ENCODE measurements at places on chromosomes 2 and 18.

DNA sequence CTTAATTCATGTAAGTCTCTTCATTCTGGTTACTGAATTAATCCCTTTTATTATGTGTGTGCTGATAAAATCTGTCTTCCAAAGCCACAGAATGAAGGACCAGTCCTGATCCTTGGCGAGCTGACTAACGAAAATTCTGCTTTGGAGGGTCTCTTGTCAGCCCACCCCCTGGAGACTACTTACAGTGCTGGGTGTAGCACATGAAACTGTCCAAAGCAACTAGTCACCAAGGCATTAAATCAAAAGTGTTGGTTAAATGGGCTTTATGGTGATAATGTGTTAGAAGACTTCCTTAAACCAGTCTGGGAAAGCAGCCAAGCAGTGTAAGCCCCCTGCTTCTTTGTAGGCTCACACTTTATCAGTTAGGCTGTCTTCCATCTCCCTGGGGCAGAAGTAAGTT, 420.2 kb downstream of the SUCLG1 start:
- DNase-seq: no peak

GRCh38 chr2:46855805-46856204, 59.8 kb downstream of the MCFD2 start:
- no peak for DNase-seq

DNA sequence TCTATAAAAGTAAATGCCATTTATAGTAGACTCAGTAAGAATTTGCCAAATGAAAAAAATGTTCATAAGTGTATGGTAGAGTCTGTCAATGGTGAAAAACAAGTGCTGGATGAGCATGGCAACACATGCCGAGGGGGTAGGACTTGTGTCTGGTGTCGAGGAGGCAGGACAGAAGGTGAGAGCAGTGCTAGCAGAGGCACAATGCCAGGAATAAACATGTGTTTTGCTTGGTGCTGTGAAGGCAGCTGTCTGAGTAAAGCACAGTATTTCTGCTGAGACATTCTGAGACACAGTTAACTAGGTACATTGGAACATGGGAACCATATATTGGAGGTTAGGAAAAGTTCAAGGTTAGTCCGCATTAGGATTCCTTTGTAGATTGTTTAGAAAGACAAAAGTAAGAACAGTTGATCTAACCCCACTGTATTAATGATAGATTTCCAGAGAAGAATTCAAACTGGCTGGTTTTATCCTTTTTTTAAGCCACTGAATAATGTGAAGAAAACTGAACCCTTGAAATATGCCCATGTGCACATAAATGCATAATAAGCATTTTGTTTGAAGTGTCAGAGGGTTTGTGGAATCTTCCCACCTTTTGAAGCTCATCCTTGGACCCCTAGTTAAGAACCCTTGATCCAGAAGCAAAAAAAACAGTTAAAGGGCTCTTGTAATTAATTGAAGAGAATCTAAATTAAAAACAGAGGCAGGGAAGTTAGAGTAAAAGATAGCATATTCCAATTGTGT, 7.1 kb downstream of the RBM45 start:
- DNase-seq: no peak

GRCh38 chr2:85797921-85798320, 44.1 kb downstream of the ATOH8 start:
- peak; percentile 72 for DNase-seq

DNA sequence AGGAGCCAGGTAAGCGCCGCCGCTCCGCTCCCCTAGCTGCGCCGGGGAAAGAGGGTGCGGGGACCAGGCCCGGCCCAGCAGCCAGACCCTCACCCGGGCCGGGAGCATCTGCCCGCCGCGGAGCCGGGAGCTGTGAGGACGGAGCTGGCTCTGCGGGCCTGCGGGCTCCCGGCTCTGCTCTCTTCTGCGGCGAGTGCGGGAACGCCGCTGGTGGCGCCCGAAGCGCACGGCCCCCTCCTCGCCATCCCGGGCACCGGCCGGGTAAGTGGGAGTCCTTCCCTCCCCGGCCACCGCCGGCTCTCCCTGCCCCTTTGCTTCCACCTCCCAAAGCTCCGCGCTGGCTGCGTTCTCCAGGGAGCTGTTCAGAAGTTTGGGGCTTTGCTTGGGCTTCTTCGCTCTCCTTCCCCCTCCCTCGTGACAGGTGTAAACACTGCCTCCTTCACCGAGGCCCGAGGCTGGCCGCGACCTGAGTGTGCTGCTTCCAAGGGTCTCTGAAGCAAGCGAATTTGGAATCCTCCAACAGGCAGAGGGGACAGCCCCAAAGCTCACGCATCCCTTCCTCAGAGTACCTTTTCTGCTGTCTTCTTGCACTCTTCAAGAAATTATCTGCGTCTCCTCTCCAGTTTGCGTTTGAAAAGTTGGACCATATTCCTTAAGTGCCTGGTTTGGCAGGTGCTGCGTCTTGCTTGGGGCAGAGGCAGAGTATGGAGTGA, 632 bp downstream of the AFTPH start:
- DNase-seq: peak; percentile 78

GRCh38 chr2:202109737-202110184, 36.7 kb downstream of the KIAA2012 start:
- DNase-seq: no peak

GRCh38 chr2:229273006-229273722, 2.1 kb upstream of the PID1 start:
- DNase-seq: no peak

DNA sequence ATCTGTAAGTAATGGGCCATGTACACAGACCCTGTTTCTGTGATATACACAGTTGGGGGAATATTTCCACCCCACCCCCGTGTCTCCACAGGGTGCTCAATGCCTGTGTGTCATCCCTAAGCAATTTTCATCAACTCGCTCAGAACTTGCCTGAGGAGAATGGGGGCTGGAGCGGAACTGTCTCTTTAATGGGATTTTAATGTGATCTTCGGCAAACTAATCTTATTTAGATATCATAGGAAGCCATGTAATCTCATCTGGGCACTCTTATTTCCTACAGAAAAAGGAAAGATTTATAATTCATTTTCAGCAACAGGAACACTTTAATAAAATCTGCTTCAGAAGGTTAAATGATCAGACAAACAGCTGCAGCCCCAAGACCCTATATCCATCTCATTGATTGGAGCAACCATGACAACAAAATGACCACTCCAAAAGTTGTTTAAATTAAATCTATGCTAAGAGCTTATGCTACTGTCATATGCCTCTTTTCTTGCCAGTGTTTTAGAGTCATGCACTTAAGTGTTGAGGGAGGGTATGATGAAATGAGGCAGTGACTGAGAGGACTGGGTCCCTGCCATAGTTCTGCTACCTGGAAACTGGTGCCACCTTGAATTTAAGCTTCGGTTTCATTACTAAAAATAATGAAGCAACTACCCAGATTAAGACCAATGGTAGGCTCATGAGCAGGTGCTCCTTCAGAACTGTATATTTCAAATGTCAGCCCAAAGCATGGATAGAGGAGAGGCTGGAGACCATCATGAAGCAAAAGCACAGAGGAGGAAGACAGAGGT, 183.1 kb upstream of the DDX18 start:
- peak; percentile 80 for DNase-seq

GRCh38 chr2:150230004-150230403, 257.5 kb downstream of the RND3 start:
- no peak for DNase-seq

GRCh38 chr2:234919711-234920110, 32.1 kb upstream of the SH3BP4 start:
- no peak for DNase-seq

- no peak for DNase-seq
Measured at GRCh38 chr2:82494739-82495138, 1964.3 kb downstream of the SUCLG1 start.

GRCh38 chr18:67794521-67794920, 278.0 kb upstream of the DSEL start:
- DNase-seq: peak; percentile 7

DNA sequence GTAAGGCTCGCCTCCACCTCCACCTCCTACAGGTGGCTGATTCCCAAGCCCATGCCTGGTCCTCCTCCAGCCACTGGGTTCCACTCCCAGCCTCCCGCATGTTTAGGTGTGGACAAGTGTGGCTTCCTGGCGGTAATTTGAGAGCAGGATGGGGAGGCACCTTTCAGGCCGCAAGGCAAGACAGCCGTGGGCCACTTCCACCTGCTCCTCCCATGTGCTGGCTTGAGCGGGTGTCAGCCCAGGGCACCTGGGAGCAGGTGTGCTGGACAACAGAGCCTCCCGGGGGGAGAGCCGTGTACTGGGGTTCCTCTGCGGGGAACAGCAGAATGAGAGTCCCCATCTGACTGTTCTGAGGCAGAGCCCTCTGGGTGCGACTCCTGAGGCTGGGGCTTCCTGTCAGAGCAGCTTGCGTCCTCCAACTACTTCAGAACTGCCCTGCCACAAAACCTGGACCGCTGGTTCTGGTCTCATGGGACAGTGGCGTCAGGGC, 83.9 kb downstream of the TPO start:
- no peak for DNase-seq

DNA sequence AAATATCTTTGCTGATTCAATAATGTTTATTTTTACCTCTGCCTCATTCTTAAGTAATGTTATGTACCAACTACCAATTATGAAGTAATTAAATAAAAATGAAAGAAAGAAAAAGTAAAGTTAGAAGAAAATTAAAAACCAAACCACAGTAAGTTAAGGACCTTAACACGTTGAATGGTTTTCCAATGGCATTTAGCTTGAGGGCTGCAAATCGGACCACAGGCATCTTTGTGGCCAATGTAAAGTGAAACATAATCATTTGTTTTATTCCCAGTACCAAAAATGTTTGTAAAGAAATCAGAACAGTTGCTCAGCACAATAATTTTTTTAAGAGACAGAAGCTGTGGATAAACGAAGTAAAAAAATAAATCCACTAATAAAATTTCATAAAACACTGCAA, 1455.5 kb upstream of the ZEB2 start:
- DNase-seq: no peak

DNA sequence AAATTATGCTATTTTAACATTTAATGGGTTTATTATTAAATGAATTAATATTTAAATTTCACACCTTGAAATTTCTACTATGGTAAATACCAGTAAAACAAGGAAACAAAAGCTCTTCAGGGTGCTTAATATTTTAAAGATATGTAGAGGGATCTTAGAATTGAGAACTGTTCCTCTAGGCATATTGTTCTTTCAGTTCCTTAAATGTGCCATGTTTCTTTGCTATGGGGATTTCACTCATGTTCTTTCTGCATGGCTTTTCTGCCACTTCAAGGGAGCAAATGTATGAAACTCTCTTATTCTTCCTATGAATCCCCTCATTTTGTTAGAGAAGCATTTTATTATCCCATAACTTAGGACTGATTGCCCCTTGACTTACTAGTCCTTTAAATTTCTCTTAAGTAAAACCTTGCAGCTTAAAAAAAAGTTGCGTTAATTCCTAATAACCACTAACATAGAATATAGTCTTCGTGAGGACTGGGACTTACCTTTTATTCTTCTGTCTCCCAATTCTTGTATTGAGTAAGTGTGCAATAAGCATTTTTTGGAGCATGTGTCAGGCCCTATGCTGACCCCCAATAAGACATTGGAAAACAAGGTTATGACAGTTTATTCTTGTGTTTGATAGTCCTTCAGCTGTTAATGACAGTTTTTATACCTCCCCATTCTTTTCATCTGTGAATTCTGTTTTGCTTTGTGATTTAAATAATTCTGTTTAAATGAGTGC, 95.7 kb downstream of the BIRC6 start:
- DNase-seq: no peak

GRCh38 chr2:235638541-235639427, 144.9 kb downstream of the AGAP1 start:
- DNase-seq: no peak

- no peak for DNase-seq
Measured at GRCh38 chr2:144111437-144111836, 408.5 kb downstream of the ZEB2 start.

DNA sequence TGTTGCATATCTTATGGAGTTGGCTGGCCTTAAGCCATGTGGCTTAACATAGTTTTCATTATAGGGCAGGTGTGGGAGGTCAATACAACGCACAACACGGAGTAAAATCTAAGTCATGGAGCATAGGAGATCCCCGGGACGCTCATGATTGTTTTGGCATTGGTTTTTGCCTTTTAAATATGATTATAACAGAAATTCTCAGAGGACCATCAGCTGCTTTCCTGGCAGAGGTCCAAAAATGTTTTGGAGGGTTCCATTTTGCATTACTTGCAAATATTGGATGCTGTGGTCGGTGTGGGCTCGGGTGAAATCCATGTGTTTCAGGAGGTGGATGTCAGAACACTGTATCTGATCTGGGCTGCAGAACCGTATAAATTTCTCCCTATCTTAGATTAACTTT, 3.4 kb downstream of the NCOA1 start:
- DNase-seq: no peak

DNA sequence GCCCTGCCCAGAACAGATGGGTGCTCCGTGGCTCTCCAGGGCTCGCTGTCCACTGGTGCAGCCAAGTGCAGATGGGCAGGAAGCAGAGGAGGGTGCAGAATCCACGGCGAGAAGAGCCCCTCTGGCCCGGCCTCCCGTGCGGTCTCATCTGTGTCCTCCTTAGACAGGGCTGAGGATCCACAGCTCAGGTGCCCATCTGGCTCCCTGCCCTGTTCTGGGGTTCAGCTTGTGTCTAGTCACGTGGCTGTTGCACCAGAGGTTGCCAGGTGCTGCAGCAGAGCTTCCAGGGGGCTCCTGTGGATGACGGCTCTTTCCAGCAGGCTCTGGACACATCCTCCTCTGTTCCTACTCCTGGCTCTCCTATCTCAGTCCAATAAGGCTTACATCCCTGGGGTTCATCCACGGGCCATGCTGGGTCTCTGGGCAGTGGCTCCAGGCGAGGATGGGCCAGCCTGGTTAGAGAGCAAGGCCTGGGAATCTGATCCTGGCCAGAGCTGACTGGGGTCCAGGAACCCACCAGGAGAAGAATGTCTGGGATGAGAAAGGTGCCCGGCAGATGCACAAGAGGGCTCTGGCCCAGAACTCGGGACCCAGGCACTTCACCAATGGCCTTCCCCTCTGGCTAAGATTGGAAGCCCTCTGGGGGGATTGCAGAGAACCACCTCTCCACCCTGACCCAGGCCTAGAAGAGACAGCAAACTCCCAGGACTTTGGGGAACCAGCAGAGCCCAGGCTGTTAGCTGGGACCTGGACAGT, 116.3 kb upstream of the ID2 start:
- no peak for DNase-seq

DNA sequence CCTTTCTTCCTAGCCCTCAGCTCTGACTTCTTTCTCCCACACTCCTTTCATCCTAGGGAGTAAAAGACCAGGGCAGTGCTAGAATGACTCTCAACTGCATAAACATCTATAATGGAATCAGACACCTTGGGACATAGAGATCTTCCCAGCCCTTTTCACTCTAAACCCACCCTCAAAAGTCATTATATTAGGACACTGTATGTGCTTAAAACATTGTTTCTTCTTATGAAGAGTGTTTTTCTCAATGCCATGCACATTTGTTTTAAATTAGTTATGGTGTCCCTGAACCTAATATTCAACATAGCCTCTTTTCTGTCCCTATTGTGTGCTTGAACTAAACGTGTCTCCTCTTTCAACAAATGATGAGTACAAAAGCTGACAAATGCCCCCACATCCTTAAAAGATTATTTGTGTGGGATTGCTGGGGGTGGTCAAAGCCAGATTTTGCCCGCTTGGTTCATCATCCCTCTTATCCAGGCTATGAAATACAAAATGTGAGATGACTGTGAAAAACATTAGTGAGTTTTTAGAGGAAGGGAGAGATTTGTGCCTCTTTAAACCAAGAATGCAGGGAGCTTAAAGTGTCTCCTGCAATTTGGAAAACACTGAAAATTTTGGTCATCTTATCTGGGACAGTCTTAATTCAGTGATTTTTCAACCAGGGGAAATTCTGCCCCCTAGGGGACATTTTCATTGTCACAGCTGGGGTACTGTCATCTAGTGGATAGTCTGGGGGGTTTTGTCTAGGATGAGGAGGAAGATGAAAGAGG, 29.0 kb downstream of the SERPINB5 start:
- peak; percentile 16 for DNase-seq
